ENCODE measurements at places on chromosomes 4 and X.

GRCh38 chrX:109735202-109735744 is 2.2 kb upstream of the ACSL4 start:
- DNase-seq = no peak
- no peaks in the 10 kb centered on the region for H3K36me3 ChIP-seq
- no peak overlapping the region for H3K27ac ChIP-seq
- peaks cover 4% of the 10 kb centered on the region for H3K4me1 ChIP-seq

DNA sequence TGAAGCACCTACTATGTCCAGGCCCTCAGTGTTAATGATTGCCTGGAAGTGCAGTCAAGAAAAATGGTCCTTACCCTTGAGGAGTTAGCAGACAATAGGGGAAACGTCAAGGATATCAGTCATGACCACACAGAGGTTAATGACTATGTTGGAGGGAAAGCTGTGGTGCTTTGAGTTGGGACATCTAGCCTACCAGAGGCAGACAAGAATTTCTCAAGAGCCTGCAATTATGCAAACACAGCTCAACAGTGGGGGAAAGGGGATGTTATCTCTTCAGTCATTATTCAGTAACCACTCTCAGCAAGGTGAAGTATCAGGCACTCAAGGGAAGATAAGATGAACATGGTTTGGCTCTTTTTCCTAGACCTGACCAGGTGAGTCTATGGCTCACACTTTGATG is 7.0 kb upstream of the FGFBP1 start:
- no peaks in the 10 kb centered on the region for H3K4me1 ChIP-seq
- H3K36me3 ChIP-seq = no peaks in the 10 kb centered on the region
- H3K4me3 ChIP-seq = no peak overlapping the region
- DNase-seq = no peak
- H3K27ac ChIP-seq = no peak overlapping the region
- H3K27me3 ChIP-seq = no peaks in the 10 kb centered on the region

GRCh38 chrX:78387364-78387763 is 60.0 kb upstream of the CYSLTR1 start:
- no peak overlapping the region for H3K4me3 ChIP-seq
- H3K27ac ChIP-seq = no peak overlapping the region
- H3K27me3 ChIP-seq = no peaks in the 10 kb centered on the region

DNA sequence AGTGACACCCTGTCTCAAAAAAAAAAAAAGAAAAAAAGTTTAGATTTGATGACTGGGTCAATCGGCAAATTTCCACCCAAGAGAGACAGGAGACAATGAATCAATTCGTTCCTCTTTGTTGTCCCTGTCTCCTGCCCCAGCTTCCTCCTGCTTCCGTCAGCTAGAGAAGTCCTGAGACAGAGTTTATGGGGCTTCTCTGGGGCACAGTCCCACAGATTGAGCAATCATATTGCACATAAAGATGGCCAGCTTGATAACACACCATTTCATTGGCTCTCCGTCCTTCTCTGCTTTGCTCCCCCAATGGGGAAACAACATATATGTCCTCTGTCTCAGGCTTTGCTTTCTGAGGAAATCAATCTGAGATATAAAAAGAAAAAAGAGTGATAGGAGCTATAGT is 78.4 kb upstream of the FUNDC1 start:
- no peak overlapping the region for H3K27ac ChIP-seq
- DNase-seq = no peak
- H3K4me3 ChIP-seq = no peak overlapping the region
- no peaks in the 10 kb centered on the region for H3K27me3 ChIP-seq

GRCh38 chr4:185700630-185701029 is 111.4 kb downstream of the SORBS2 start:
- no peaks in the 10 kb centered on the region for H3K4me1 ChIP-seq
- H3K4me3 ChIP-seq = no peak overlapping the region
- DNase-seq = no peak
- H3K27me3 ChIP-seq = no peaks in the 10 kb centered on the region

DNA sequence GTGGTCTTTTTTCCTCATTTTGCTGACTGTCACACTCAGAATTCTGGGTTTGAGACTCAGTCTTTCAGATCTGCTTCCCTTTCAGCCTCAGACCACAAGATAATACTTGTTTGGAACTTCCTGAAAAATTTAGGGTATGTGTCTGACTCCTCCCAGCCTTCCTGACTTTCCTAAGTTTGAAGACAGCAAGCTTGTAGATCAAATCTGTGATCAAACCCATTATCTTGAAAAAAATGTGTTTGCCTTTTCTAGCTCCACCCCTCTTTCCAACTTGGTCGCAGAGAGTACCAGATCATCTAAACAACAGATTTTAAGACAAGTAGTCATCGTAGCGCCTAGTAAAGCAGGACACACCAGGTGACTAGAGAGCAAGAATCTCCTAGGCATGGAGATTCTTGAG is 9.9 kb downstream of the BCAP31 start:
- H3K4me3 ChIP-seq = no peak overlapping the region
- peaks cover 63% of the 10 kb centered on the region for H3K36me3 ChIP-seq
- H3K27ac ChIP-seq = no peak overlapping the region
- DNase-seq = no peak

DNA sequence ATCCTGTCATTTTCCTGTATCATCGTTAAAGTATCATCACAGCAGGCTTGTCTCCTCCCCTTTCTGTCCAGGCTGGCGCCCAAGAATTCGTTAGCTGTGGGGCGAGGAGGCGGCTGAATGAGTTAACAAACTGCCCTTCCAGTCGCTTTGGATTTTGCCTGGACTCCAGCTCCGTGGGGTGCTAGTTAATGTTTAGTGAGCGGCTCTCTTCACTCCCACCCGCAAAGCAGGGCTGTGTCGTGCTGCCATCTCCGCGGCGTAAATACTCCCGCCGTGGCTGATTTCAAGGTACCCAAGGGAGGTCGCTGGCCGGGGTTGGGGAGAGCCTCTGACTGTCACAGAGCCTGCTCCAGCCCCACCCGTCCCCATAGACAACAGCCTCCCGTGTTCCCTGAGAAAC is 44.9 kb upstream of the SPRY1 start:
- H3K4me1 ChIP-seq = peaks cover 63% of the 10 kb centered on the region
- no peak for DNase-seq
- H3K27me3 ChIP-seq = no peaks in the 10 kb centered on the region
- no peaks in the 10 kb centered on the region for H3K36me3 ChIP-seq
- peak overlapping the region; percentile 39 for H3K27ac ChIP-seq

GRCh38 chr4:58191109-58191508 is 1080.9 kb upstream of the IGFBP7 start:
- no peaks in the 10 kb centered on the region for H3K36me3 ChIP-seq
- no peaks in the 10 kb centered on the region for H3K4me1 ChIP-seq

GRCh38 chr4:3071811-3072210 is 2.5 kb downstream of the HTT-AS start:
- H3K36me3 ChIP-seq = no peaks in the 10 kb centered on the region
- H3K27me3 ChIP-seq = no peaks in the 10 kb centered on the region
- DNase-seq = no peak

DNA sequence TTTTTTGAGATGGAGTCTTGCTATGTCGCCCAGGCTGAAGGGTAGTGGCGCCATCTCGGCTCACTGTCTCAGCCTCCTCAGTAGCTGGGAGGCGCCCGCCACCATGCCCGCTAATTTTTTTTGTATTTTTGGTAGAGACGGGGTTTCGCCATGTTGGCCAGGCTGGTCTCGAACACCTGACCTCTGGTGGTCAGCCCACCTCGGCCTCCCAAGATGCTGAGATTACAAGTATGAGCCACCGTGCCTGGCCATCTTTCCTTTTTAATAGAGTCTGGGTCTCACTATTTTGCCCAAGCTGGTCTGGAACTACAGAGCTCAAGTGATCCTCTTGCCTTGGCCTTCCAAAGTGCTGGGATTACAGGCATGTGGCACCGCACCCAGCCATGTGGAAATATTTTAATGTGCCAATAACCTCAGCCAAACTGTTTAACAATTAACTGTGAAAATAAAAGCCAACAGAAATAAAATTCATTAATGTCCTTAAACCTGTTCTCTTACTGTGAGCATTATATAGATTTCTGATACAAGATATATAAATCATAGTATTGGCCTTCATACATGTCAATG is 16.3 kb downstream of the PDS5A start:
- no peak overlapping the region for H3K4me3 ChIP-seq
- no peaks in the 10 kb centered on the region for H3K27me3 ChIP-seq
- no peaks in the 10 kb centered on the region for H3K4me1 ChIP-seq
- peaks cover 22% of the 10 kb centered on the region for H3K36me3 ChIP-seq

GRCh38 chrX:76850851-76851250 is 423.3 kb downstream of the MAGEE1 start:
- H3K36me3 ChIP-seq = no peaks in the 10 kb centered on the region
- H3K27ac ChIP-seq = no peak overlapping the region
- H3K27me3 ChIP-seq = no peaks in the 10 kb centered on the region
- H3K4me3 ChIP-seq = no peak overlapping the region
- no peaks in the 10 kb centered on the region for H3K4me1 ChIP-seq
- DNase-seq = no peak

DNA sequence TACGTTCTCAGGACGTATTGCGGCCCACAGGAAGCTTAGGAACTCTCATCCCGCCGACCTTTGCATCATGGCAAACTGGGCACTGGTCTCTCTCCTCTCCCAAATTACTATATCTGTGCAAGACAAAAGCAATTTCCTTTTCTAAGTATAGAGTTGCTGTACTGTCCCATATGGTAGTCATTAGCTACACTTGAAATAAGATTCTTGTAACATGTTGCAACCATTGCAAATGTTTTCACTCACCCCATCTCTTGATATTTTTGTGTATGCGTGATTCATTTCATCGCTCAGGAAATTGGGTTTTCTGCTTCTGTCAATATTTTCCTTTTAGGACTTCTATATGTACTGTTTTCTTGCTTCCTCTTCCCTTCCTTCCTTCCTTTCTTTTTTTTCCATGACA is 15.7 kb downstream of the ARMCX6 start:
- no peaks in the 10 kb centered on the region for H3K4me1 ChIP-seq
- no peaks in the 10 kb centered on the region for H3K36me3 ChIP-seq
- H3K27me3 ChIP-seq = no peaks in the 10 kb centered on the region
- H3K4me3 ChIP-seq = no peak overlapping the region
